Stimulated activated naive CD4-positive, alpha-beta T cell (primary cell): ENCODE measurements at places on chromosomes 1 and 21.

DNA sequence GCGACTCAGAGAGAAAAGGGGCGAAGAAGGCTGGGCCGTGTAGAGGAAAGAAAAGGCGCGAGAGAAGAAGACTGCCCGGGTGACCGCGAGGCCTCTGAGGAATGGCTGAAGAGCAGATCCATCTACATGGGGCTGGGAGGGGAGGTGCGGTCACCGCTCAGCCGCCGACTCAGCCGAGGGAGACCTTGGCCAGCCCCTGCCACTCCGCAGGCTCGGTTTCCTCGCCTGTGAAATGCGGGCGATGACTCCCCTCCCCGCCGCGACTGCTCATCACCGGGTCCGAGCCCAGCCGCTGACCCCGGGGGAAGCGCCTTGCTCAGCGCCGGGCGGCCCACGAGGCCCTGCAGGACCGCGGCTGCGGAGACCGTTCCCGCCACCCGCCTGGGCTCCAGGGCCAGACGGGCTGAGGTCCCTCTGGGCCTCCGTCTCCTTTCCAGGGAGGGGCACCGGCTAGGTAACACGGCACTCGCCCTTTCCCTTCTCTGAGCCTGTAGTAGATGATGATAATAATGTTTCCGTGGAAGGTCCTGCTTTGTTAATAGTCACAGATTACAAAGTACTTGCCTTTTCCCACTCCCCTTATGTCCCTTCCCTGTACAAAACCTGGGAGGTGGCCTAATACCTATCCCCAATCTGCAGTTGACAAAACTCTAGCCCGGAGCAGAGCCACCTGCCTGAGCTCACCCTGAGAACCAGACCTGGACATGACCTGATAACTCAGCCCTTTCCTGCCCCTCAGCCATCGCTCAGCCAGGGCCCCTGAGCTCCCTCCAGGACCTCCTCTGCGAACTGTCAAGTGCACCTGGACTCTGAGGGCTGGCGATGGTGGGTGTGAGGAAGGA, 1.6 kb upstream of the BSND start:
- no peak for DNase-seq

DNA sequence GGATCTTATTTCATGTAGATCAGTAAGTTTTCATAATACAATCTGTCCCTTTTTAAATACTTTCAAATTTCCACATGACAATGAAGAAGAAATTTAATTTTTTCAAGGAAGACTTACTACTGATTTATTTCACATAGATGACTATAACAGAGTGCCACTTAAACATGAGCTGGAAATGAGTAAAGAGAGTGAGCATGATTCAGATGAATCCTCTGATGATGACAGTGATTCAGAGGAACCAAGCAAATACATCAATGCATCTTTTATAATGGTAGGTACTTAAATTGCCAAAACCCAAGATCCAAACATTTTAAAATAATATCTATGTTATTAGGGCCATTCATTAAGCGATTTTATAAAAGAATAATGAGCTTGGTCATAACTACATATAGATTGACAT, 110.4 kb downstream of the PTPRC start:
- no peak for DNase-seq

DNA sequence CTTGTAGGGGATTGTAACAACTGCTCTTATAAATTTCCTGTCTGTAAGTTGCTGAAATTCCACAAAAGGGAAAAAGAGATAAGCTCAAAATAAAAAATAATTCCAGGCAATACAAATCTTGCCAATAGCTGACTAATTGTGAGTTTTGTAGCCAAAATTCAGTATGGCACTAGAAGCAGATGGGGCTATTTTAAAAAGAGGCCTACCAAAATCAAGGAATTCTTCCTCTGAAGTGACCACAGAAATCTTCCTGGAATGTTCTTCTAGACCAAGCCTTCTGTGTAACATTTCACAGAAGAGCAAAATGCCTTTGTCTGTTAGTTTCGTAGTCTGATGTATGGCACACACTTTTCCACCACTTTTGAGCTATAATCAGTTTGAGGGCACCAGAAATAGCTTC, 127.6 kb downstream of the CYYR1 start:
- no peak for DNase-seq

GRCh38 chr21:41439248-41439647, 13.2 kb downstream of the MX1 start:
- DNase-seq = no peak

DNA sequence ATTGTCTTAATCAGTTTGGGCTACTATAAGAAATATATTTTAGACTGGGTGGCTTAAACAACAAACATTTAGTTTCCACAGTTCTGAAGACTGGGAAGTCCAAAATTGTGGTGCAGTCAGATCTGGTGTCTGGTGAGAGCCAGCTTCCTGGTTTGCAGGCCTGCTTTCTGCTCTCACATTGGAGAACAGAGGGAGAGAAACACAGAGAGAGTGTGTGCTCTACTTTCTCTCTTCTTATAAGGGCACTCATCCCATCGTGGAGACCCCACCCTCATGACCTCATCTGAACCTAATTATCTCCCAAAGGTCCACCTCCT, 4.1 kb downstream of the LEPR start:
- no peak for DNase-seq

- no peak for DNase-seq
These were observed 41.4 kb downstream of the TARBP1 start for GRCh38 chr1:234437423-234438171.

DNA sequence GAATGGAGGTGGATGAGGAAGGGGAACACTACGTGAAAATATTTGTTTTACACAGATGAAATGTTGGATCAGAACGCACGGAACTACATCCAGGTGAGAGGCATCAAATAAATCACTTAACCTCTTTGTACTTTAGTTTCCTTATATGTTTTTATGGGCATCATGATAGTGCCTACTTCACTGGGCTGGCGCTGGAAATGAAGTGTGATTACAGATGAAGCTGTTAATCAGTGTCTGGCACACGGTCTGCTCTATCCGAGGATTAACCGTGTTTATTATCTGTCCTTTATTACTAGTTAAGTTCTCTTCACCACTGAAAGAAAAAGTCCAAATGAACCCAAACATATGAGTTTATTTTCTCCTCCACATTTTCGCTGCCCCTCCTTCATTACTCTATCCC, 96.0 kb upstream of the TRABD2B start:
- no peak for DNase-seq

- no peak for DNase-seq
These were observed 32.4 kb downstream of the KCTD3 start for GRCh38 chr1:215599418-215600074.

GRCh38 chr1:221418346-221418745, 323.5 kb downstream of the DUSP10 start:
- DNase-seq = no peak

- DNase-seq = no peak
These were observed at the start of gene SYNC for GRCh38 chr1:32702599-32703478. Gene SYNC (minus strand): TSS chr1:32702770. CDS start chr1:32702660, 110 bp downstream.

DNA sequence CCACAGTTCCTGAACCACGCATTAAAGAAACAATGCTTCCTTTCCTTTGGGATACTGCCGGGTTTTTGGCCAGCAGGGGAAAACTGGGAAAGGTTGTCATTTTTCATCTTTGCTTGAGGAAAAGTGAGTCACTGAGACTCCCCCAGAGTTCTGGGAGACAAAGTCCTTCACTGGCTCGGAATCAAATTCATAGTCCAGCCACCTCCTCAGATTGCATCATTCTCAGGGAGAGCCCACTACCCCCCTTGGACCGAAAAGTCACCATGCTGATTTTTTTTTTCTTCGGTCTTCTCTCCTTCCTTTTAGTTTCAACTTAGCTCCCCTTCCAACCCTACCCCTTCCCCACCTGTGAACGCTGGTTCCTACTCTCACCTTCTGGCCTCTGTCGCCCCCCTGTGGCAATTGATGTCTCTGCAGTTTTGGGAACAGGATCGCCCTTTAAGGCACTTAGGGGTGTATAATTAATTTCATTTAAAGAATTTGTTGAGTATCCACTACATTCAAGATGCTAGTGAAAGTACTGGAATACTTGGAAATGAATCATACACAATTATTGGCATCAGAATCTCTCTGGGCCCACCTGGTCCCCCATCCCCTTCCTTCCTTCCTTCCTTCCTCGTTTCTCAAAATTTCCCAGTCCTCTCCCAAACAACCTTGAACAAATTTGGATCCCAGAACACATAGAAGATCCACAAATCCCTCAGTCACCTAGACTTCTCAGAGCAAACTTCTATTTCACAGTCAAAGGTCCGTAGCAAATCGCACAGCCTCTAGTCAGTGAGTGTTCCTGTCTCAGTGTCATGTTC, 6.9 kb downstream of the ACKR1 start:
- peak; percentile 15 for DNase-seq

- no peak for DNase-seq
These were observed 53.6 kb upstream of the SSX2IP start for GRCh38 chr1:84743896-84744295.

DNA sequence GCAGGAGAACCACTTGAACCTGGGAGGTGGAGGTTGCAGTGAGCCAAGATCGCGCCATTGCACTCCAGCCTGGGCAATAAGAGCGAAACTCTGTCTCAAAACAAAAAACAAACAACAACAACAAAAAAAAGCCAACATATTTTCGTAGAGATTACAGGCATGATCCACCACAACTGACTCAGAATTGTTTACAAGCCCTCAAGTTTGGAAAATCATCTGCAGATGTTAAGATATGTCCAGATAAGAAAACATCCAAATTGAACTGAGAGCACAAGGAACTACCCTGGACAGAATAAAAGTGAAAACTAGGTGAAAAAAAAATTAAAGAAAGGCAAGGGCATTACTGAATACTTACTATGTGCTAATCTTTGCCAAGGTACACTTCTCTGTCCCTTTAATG, 89.8 kb upstream of the WLS start:
- no peak for DNase-seq

GRCh38 chr1:94962409-94963265, 35.7 kb upstream of the CNN3 start:
- DNase-seq = no peak

DNA sequence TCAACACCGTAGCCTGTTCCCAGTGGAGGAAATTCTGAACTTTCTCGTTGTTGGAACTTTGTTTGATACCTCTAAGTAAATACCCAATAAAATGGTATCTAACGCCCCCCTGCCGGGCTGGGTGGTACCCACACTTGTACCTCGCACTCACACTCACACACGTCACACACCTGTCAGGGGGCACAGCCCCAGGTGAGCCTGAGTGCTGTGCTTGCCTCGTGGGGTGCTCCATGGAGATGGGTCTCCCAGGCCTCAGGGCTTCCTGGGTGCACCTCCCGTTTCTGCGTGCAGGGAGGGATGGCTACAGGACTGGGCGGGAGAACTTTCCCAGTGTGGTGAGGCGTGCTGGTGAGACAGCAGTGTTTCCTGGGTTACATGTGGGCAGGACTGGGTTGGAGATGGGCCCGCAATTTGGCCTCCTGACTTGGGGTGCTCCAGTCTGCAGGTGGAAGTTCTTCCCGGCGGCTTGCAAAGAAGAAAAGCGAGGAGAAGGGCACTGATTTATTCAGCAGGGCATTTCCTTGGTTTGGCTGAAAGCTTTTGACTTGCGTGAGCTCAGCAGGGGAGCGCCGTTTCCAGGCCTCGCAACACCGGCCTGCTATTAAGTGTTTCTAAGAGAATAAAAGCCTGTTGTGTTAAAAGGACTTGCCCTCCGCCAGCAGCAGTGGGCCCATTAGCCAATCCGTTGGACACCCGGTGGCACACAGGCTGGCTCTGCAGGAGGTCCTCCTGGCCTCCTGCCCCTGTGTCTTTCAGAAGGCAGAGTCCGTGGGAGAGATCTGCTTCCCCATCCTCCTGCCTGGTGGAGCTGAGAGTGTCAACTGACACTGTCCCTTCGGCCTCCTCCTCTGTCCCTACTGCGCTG, 79.7 kb downstream of the KIF26B start:
- DNase-seq = no peak

GRCh38 chr1:43227143-43227764, 42.5 kb upstream of the TMEM125 start:
- DNase-seq = peak; percentile 54

- no peak for DNase-seq
These were observed 116.5 kb upstream of the C1orf174 start for GRCh38 chr1:4016351-4017130.

DNA sequence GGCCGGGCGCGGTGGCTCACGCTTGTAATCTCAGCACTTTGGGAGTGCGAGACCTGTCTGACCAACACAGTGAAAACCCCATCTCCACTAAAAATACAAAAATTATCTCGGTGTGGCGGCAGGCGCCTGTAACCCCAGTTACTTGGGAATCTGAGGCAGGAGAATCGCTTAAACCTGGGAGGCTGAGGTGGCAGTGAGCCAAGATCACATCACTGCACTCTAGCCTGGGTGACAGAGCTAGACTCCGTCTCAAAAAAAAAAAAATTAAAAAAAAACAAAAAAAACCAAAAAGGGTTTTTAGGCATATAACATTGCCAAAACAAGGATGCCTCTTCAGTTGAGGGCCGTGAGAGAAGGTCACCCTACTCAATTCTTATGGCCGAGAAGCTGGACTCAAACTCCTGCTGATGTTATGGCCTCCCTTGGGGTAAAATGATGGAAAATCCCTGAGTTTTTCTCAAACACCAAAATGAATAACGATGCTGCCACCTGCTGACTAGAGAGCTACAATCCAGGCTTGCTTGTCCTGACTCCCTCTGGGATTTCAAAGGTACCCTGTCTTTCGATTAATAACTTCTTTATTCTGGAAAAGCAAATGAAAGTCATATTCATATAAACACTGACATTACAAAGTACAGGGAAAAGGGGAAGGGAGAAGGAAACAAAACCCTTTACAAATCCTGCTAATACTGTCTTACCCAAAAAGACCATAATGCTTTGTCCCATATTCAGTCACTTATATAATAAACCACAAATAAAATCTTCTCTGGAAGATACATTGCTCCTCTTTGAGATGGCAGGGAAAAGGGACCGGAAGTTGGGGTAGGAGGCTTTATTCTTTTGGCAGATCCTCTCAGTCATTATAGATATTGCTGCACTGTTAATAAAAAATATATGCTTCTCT, 10.7 kb downstream of the RAB42 start:
- DNase-seq = no peak

- no peak for DNase-seq
These were observed 23.7 kb downstream of the CBR1 start for GRCh38 chr21:36093512-36093911.

DNA sequence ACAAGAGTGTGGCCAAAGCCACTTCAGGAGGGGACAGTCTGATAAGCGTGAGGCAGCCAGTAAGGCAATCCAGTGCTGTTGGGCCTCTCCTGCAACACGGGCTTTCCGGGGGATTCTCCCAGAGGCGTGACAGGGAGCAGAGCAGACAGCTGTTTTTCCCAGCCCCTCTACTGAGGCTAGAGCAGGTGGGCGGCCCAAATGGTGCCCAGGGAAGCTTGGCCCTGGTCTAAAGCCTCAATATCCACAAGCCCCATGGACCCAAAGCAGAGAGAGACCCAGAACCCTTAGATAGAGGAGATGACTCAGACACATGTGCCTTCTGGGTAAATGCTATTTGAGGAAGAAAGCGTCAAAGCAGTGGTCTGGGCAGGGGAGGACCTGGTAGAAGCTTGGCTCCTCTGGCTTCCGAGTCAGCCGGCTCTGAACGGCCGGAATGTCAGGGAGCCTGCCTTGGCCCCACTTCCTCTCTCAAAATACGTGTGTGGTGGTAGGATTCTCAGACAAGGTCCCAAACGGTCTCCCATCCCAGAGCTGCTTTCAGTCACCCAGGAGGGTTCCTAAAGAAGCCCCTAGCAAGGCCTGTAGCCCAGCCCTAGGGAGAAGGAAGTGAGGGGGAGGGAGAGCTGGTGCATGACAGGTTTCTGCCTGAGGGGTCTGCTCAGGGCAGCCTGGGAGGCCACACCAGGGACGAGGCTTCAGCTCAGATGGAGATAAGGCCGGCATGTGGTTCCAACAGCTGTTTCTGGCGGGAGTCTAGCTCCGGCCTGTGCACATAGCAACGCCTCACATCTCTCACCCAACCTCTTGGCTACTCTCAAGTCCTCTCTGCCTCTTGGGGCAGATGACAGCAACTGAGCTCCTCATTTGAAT, 28.8 kb downstream of the PIK3C2B start:
- no peak for DNase-seq

- DNase-seq = no peak
These were observed 36.2 kb upstream of the DUSP10 start for GRCh38 chr1:221778125-221778524.
